CD8-positive, alpha-beta memory T cell (primary cell): ENCODE measurements at places on chromosomes 16 and 17.

DNA sequence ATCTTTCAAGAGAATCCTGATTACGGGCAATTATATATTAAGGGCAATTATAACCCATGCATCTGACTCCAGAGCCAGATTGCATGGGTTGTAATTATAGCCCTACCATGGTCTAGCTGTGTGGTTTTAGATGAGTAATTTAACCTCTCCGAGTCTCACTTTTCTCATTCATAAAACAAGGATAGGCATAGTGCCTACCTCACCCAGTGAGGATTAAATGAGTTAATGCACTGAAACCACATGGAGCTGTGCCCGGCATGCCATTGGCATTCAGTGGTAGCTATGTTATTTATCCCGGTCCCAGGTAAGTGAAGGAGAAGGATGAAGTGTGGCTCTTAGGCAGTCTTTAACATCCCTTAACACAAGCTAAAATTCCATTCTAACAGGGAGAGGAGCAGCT is 6.3 kb downstream of the SNX20 start:
- DNase-seq: no peak

- DNase-seq: no peak
These were observed 584 bp downstream of the TCAP start for GRCh38 chr17:39665642-39666224.

DNA sequence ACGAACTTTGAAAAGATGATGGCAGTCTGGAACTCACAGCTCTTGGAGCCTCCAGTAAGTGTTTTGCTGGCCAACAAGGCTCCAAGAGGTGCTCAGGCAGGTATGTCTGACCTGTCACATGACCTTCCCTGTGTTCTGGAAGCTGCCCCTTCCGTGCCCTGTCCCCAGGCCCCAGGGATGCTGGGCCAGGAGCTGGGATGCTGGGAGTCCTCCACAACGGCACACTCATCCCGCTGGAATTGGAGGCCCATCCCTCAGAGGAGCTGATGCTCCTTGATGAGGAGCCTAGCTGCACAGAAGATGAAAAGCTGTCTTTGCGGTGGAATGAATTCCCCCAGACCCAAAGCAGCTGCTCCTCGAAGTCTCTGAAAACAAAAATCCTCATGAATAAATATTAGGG is 47.8 kb downstream of the HOXB1 start:
- DNase-seq: no peak

- no peak for DNase-seq
These were observed 143.9 kb downstream of the CMIP start for GRCh38 chr16:81588326-81589081.

DNA sequence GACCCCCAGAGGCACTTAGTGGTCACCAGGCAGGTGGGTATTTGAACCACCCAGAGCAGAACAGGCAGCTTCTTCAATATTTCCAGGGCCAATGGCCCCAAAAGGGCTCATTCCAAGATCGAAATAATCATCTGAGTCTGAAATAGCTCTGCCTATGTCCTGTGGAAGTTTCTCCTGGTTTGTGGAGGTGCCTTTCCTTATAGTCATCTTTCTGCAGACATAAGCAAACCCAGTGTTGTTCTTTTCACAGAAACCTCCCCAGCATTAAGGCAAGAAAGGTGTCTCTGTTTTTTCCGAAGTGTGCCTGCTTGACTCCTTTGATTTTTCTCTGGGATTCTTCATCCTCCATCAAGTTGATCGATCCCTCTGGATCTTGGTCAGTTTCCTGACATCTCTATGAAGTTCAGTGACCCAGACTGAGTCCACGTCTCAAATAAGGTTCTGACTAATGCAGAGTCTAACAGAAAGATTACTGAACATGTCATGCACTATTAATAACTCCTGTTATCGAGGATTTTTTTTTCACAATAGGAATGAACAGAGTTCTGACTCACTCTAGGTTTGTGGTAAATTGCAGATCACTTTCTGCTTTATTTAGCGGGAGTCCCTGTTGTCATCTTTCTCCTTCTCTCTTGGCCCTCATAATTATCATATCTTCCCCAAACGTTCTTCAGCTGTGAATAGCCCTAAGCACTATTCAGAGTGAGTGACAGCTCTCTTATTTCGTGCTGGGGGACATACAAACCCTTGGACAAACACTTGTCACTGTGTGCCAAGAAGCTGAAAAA is 1.5 kb downstream of the LRRC3C start:
- no peak for DNase-seq

GRCh38 chr16:75593825-75594820 is 27.9 kb downstream of the GABARAPL2 start:
- DNase-seq: no peak

DNA sequence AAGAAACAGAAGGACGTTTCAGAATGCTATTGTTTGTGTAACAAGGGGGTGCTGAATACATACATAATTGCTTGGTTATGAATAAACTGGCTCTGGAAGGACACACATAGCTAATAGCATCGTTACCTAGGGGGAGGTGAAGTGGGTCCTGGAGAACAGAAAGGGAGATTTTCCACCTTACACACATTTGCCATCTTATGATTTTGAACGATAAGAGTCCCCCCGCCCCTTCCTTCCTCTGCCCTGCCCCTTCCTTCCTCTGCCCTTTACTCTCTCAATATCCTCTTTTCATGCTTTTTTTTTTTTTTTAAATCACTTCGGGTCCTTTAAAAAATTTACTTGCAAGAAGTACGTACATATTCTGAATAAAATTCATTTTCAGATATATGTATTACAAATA is 902 bp upstream of the DHRS7B start:
- DNase-seq: peak; percentile 68

DNA sequence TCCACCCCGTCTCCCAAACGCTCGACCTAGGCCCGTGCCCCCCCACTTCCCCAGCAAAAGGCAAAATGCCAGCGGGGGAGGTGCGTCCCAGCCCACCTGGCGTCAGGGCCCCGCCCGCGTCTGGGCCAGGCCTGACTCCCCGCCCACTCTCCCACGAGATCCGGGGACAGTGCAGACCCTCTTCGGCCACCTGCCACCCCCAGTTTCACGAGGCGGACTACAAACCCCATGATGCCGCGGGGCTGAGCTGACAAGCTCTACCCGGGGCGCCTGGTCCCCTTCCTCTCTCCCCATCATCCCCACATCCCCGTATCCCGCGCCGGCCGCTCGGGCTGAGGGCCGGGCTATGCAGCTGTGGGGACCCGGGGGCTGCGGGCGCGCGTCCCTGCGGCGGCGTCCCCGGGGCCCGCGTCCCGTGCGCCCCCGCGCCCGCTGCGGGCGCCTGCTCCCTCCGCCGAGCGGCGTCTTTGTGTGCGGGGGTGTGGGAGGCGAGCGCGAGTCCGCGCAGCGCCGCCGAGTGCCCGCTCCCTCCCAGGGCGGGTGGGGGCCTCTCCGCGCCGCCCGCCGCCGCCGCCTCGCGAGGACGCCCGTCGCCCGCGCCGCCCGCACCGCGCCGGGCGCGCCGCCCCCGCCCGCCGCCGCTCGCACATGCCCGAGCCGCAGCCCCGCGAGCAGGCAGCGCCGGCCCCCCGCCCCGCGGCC is at the start of gene ANKRD13B:
ANKRD13B (plus strand) TSS at position 283 of the 702 bp plus-strand sequence. CDS start 490 bp downstream, outside the sequence.
- DNase-seq: peak; percentile 25

DNA sequence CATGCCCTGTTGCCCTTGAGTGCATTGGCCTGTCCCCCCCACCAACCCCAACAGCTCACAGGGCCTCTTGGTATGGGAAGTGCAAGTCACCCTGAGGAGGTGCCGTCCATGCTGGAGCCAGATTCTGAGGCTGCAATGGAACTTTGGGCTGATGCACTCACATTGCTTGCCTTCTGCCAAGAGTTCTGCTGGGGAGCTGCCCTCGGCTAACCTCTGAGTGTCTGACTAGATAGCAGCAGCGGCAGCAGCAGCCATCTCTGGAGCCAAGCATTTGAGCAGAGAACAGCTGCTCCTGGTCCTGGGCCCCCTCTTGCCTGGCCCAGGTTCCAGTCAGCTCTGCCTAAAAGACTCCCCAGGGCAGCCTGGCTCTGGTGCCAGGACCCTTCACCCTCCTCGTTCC is 61.5 kb downstream of the GNAO1 start:
- no peak for DNase-seq

- no peak for DNase-seq
These were observed 144.7 kb upstream of the SOX9 start for GRCh38 chr17:71976011-71976649.

GRCh38 chr17:65131946-65132345 is 5.2 kb upstream of the RGS9 start:
- no peak for DNase-seq

DNA sequence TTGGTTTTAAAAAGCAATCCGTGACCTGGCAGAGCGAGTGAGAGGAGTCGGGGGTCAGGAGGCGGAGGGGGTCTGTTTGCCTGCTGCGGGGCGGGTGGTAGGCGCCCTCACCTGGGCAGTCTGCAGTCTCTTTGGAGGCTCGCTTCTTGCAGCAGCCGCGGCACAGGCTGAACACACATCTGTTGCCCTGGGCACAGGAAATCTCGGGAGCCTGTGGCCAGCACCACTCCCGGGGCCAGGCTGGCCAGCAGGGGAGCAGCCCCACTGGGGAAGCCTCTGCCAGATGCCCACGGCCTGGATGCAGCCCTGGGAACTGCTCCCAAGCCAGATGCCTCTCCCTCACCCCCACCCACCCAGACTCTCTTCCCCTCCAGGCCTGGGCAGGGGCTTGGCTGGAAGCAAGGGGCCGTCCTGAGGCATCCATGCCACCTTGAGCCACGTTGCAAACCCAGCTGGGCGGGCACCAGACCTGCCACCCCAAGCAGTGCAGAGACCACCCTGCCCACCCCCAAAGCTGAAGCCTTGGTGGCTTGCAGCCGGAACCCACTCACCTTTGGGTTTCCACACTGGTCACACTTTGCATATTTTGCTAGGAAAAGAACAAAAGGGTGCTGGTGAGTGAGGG is 6.6 kb downstream of the GPS1 start:
- no peak for DNase-seq

GRCh38 chr17:38705523-38705802 is 390 bp downstream of the MLLT6 start:
- DNase-seq: no peak

- no peak for DNase-seq
These were observed 246.9 kb upstream of the GSE1 start for GRCh38 chr16:85366031-85366763.

GRCh38 chr16:84467256-84467655 is 37.2 kb downstream of the MEAK7 start:
- no peak for DNase-seq

- no peak for DNase-seq
These were observed 24.4 kb downstream of the CRK start for GRCh38 chr17:1431631-1432104.

DNA sequence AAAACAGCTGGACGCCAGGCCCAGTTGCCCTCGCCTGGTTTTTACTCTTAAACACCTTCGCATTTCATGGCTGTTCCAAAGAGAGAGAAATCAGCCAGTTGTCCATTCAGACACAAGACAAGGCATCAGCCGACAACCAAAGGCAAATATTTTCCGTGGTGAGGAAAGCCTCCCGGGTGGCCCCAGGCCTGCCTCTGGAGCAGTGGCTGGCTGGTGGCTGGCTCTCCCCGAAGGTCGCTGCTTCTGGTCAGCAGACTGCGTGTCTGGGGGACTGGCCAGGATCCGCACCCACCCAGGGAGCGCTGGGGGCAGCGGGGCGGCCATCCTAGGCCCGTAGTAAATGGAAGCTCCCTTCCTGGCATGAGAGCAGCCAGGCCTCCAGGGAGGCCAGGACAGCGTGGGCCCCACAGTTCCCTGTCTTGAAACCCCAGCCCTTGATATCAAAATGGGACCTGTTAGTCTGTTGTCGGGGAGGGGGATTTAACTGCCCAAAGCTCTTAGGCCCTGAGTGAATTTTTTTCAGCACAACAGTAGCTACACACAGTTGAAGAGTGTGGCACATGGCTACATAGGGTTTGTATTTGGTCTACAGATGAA is 57.7 kb downstream of the SREBF1 start:
- DNase-seq: no peak

- no peak for DNase-seq
These were observed 26.2 kb upstream of the ALKBH5 start for GRCh38 chr17:18157354-18157985.

DNA sequence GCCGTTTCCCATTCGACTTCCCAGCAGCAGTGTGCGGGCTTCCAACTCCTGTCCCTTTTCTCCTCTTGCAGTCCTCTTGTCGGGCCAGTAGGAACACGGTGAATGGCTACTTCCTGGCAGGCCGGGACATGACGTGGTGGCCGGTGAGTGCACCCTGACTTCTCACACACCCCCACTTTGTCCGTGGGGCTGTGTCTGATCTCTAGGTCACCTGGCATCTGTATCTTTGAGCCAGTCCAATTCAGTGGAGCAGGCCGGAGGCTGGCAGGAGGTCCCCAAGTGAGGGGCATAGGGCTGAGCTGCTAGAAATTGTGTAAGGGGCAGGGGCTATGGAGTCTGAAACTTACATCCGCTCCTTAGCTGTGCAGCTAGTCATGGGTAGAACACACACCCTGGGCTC is 6.6 kb downstream of the SLC5A10 start:
- DNase-seq: no peak
